ENCODE measurements at places on chromosomes 4 and X. TPM values are rescaled to one million over a fixed set of nuclear protein-coding genes. Genes with fewer than 3 reads are reported as not detected.

Gene SCRG1
- total RNA-seq: 3.6 TPM

Gene ASB12
- not detected for total RNA-seq

Gene P2RY8
- not detected for total RNA-seq

Gene CHRDL1
- 0.03 TPM for total RNA-seq

Gene CT45A5
- total RNA-seq: not detected

Gene XAGE5
- total RNA-seq: not detected

Gene RXFP1
- 14.7 TPM for total RNA-seq
